Chondrocyte (in vitro differentiated cells): ENCODE measurements at places on chromosomes 4 and X. TPM values are rescaled to one million over a fixed set of nuclear protein-coding genes. Genes with fewer than 3 reads are reported as not detected.
A peak's percentile ranks its signal among the peaks of the same experiment; 100 is the strongest.

The SASH3 gene
- not detected in 3 replicates for total RNA-seq

The KLHL34 gene
- not detected in 3 replicates for total RNA-seq

DNA sequence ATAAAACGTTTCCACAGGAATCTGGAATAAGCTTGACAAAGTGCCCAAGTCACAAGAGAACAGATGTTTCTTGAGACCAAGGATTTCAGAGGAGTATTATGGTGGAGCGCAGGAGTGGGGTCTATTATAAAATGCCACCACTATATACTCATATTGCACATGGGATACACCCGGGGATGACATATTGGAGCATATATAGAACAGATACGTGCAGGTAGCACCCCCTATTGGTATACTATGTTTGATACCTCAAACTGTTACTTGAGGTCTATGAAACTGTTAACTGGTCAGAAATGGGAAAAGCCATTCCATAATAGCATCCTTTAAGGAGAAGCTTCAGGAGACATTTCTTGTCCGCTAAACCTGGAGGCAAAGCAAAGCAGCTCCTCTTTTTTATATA, 86.0 kb downstream of the PCYT1B start:
- DNase-seq: no peak
- no peaks in the 10 kb centered on the region for H3K27me3 ChIP-seq
- peaks cover 41% of the 10 kb centered on the region for H3K4me1 ChIP-seq
- no peaks in the 10 kb centered on the region for H3K36me3 ChIP-seq
- no peak overlapping the region for H3K27ac ChIP-seq

- H3K4me3 ChIP-seq: no peak overlapping the region
- H3K27me3 ChIP-seq: no peaks in the 10 kb centered on the region
- no peak for DNase-seq
- H3K4me1 ChIP-seq: no peaks in the 10 kb centered on the region
- H3K27ac ChIP-seq: no peak overlapping the region
Measured at GRCh38 chrX:55818673-55819375, 101.3 kb downstream of the RRAGB start.

GRCh38 chr4:159856451-159856850, 753.6 kb downstream of the RAPGEF2 start:
- no peaks in the 10 kb centered on the region for H3K36me3 ChIP-seq
- no peaks in the 10 kb centered on the region for H3K27me3 ChIP-seq
- no peak for DNase-seq
- H3K4me1 ChIP-seq: no peaks in the 10 kb centered on the region

DNA sequence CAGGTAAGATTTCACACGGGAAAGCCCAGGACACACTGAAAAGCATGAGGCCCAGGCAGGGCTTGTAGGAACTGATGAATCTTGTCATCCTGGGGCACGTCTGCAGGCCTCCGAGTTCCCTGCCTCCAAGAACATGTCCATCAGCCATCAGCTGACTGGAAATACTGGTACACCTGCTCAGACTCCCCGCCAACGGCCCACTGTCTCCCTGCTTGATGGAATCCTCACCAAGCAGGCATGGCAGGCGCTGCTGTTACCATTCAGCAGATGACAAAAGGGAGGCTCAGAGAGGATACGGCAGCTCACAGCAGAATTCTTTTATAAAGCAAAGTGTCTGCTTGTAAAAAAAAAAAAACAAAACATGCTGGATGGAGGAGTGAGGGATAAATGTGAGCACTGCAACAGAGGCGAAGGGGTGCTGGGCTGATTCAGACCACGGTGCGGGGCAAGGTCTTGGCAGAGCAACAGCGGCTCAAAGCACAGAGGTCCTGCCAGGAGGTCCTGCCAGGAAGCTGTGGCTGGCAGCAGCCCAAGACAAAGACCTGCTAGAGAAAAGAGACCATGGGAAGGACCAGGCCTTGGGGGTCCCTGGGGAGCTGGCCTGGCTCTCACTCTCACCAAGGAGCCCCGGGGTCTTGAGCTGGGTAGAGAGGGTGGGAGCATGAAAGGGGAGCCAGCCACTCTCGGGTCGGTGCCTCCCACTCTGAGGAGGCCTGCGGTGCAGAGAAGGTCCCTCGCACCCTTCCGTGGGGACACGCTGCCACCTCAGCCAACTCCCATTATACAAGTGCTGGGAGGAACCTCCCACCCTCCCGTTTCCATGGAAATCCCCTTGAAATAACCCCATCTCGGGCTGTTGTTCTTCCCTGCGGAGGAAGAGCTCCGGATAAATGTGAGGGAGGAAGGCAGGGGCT, 25.6 kb downstream of the PPP2R2C start:
- peaks cover 58% of the 10 kb centered on the region for H3K27me3 ChIP-seq
- no peak overlapping the region for H3K27ac ChIP-seq
- no peaks in the 10 kb centered on the region for H3K36me3 ChIP-seq
- no peak overlapping the region for H3K4me3 ChIP-seq

The RAB41 gene
- not detected in 3 replicates for total RNA-seq

The PRPS2 gene
- total RNA-seq: 9.6 to 17.2 TPM (median 9.9 TPM) in 3 replicates

The PAGE5 gene
- total RNA-seq: not detected in 3 replicates

- H3K27me3 ChIP-seq: no peaks in the 10 kb centered on the region
- no peak overlapping the region for H3K4me3 ChIP-seq
- H3K36me3 ChIP-seq: no peaks in the 10 kb centered on the region
- no peaks in the 10 kb centered on the region for H3K4me1 ChIP-seq
- no peak overlapping the region for H3K27ac ChIP-seq
Measured at GRCh38 chr4:62394766-62395165, 1194.6 kb downstream of the ADGRL3 start.

DNA sequence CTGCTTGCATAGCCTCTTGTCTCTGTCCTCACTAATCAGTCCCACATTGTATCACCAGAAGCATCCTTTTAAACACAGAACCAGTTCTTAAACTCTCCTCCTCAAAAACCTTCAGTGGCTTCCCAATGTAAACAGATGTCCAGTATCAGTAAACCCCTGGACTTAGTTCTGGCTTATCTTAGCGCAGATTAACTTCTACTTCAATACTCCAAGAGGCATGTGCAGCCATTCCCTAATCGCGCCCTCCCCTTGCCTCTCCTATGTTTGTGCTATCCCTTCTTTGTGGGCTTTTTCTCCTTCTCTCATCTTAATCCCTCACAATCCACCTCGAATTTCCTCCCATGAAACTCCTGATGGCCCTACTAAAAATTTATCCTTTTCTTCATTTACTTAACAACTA, 193.8 kb downstream of the FBXO8 start:
- DNase-seq: no peak
- H3K4me1 ChIP-seq: no peaks in the 10 kb centered on the region
- peaks cover 12% of the 10 kb centered on the region for H3K27me3 ChIP-seq
- no peaks in the 10 kb centered on the region for H3K36me3 ChIP-seq

DNA sequence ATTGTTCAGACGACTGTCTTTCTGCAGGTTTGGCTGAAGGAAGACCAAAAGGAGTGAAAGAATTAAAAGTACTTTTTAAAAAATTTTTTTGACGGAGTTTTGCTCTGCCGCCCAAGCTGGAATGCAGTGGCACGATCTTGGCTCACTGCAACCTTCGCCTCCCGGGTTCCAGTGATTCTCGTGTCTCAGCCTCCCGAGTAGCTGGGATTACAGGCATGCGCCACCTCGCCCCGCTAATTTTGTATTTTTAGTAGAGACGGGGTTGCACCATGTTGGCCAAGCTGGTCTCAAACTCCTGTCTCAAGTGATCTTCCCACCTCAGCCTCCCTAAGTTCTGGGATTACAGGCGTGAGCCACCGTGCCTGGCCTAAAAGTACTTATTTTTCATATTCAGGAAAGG, 86.3 kb downstream of the ITIH6 start:
- peaks cover 2% of the 10 kb centered on the region for H3K36me3 ChIP-seq
- H3K4me1 ChIP-seq: no peaks in the 10 kb centered on the region
- no peak overlapping the region for H3K4me3 ChIP-seq
- no peaks in the 10 kb centered on the region for H3K27me3 ChIP-seq
- DNase-seq: no peak

DNA sequence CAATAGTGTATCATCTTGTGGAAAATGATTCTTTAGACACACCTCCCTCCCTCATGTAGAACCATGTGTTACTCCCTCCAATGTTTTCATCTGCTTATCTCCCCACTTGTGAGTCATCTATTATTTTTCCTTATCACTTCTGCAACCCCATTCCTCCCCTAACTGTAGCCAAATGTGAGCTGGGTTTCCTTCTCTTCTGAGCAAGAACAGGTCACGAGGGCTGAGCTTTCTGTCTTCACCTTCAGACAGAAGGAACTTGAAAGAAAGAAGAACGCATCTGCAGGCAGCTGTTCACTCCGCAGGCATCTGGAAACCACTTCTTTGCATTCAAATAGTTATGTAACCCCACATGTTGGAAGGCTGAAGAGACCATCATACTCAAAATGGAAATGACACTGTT, 1.8 kb downstream of the PPP1R2C start:
- no peaks in the 10 kb centered on the region for H3K27me3 ChIP-seq
- H3K4me1 ChIP-seq: no peaks in the 10 kb centered on the region
- no peak overlapping the region for H3K27ac ChIP-seq
- H3K36me3 ChIP-seq: no peaks in the 10 kb centered on the region
- no peak for DNase-seq

The POLN gene
- 3.8 to 9.1 TPM (median 5.5 TPM) in 3 replicates for total RNA-seq

DNA sequence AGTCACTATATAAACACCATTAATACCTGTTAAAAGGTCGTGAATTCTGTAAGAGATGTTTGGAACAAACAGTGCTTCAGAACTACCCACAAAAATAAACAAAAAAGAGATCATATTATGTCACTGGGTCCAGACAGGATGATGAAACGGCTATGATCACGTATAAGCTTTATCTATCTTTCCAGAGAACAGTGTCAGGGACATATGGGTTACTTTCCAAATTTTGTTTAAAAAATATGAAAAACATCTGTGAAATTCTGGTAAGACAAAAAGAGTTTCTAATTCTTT, 90.0 kb downstream of the SORBS2 start:
- peaks cover 3% of the 10 kb centered on the region for H3K36me3 ChIP-seq
- DNase-seq: no peak
- H3K27me3 ChIP-seq: no peaks in the 10 kb centered on the region
- H3K27ac ChIP-seq: peak overlapping the region; percentile 60
- peaks cover 53% of the 10 kb centered on the region for H3K4me1 ChIP-seq
- H3K4me3 ChIP-seq: no peak overlapping the region

GRCh38 chr4:148800336-148800885, 358.2 kb upstream of the NR3C2 start:
- no peak overlapping the region for H3K4me3 ChIP-seq
- no peaks in the 10 kb centered on the region for H3K27me3 ChIP-seq
- no peak overlapping the region for H3K27ac ChIP-seq
- H3K36me3 ChIP-seq: no peaks in the 10 kb centered on the region
- H3K4me1 ChIP-seq: no peaks in the 10 kb centered on the region
- DNase-seq: no peak

GRCh38 chr4:10589321-10589720, 95.2 kb downstream of the CLNK start:
- no peak overlapping the region for H3K4me3 ChIP-seq
- DNase-seq: no peak
